Panc1 (cell line): ENCODE measurements at places on chromosomes 3 and 15.

- no peak for DNase-seq
Measured at GRCh38 chr3:118987477-118987876, 47.2 kb downstream of the IGSF11 start.

GRCh38 chr3:62876064-62876463 is 848 bp upstream of the CADPS start:
- DNase-seq = no peak

GRCh38 chr3:126996905-126997304 is 14.0 kb downstream of the PLXNA1 start:
- no peak for DNase-seq

- DNase-seq = no peak
Measured at GRCh38 chr15:49637857-49638256, 17.0 kb downstream of the DTWD1 start.

- DNase-seq = no peak
Measured at GRCh38 chr3:27010834-27011233, 358.3 kb downstream of the NEK10 start.

GRCh38 chr15:67897646-67898339 is 57.9 kb upstream of the RNU6-1 start:
- no peak for DNase-seq

DNA sequence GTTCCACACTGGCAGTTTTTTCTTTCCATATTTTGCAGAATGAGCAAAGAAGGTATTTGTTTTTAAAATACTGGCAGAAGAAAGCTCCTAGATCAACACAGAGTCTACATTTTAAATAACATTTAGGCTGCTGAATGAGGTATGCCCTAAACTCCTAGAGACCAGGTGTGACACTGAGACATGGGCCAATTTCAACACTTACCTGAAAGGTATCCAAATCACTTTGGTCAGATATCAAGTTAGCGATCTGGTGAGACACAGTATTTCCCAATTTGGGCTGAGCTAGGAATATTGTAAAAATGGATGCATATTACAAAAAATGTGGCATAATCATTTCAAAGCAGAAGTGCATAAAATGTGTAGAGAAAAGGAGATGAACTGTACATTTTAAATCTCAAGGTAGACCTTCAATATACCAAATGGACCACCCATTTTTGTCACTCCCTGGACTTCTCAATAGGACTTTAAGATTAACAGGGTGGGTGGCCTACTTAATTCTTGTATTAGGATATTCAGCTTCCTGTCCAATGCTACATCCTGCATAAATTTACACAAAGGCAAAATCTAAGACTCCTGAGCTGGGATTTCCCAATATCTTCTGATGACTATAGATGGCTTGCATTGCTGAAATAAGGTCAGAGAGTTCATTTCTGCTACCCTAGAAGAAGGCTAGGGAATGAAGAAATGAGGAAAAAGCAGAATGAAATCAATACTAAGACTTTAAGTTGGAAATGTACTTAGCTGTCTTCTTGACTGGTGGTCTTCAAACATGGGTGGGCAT is 487.8 kb downstream of the FOXP1 start:
- DNase-seq = no peak

DNA sequence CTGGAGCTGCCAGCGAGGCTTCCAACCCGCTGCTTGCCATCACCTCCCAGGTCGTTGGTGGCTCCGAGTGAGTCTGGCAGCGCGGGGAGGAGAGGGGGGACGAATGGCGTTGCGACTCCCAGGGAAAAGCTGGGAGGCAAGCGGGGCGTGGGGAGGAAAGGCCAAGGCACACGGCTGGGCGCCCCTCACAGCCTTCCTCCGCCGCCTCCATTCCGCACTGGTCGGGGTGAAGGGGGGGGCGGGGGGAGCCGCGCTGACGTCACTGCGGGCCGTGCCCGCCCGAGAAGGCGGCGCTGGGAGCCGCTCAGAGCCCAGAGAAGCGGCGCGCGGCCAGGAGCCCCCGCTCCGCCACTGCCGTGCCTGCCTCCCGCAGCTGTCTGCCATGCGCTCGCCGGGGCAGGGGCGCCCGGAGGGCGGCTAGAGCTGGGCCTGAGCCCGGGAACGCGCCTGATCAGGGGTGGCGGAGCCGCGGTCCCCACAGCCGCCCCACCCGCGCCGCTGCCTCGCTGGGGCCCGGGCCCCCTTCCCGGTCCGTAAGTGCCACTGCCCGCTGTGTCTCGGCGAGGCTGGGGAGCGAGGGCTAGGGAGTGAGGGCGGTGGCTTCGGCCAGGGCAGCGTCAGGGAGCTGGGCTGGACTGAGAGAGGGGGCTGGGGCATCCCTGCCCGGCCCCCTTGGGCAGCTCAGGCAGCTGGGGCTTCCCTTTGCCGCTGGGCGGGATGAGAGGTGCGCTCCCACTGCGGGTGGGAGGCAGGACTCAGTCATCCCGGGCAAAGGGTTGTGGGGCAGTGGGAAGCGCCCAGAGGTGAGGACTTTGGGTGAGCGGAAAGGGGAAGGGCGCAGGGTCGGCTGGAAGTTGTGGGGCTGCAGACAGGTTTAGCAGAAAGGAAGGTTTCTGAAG is 27.8 kb upstream of the POLG start:
- no peak for DNase-seq

DNA sequence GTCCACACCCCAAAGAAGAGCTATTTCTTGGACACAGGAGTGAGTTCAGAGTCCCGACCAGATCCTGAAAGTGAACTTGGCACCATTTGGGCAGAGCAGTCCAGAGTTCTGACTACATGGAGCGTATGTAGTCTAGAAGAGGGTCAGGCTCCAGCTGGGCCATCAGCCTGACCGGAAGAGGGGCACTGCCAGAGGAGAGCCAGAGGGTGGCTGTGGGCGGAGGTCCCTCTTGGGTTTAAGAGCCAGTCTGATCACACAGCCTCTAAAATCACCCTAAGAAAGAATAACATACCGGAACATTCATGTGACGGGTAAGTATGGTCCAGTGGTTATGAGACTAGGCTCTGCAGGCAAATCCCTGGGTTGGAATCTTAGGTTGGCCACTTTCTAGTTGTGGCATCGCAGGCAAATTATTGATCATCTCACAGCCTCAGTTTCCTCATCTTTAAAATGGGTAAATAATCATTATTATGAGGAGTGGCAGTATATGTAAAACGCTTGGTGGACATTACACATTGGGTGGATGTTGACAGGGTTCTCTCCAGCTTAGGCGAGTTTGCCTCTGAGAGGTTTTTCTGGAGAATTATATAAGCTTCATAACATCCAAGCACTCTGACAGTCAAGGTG is 2.1 kb upstream of the RAP2B start:
- DNase-seq = no peak

GRCh38 chr3:65391068-65391467 is 647.6 kb downstream of the MAGI1 start:
- no peak for DNase-seq

DNA sequence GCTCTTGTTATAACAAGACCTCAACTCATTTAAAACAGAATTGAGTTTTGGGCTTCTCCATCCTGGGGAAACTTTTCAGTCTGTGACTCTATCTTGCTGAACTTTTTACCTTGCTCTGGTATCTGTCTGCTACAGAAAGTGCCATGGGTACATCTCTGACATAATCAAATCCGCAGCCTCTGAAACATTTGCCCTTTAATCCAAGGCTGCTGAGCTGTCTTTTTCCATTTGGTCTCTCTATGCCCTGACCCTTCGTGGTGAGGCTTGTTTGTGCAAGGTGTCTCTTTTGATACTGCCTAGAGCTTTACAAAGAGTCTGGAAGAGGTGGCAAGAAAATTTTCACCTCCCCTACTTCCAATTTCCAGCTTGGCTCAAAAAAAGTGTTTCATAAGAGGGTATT is 11.3 kb downstream of the TMEM108 start:
- no peak for DNase-seq

- no peak for DNase-seq
Measured at GRCh38 chr3:53081318-53081717, 35.4 kb upstream of the SFMBT1 start.

DNA sequence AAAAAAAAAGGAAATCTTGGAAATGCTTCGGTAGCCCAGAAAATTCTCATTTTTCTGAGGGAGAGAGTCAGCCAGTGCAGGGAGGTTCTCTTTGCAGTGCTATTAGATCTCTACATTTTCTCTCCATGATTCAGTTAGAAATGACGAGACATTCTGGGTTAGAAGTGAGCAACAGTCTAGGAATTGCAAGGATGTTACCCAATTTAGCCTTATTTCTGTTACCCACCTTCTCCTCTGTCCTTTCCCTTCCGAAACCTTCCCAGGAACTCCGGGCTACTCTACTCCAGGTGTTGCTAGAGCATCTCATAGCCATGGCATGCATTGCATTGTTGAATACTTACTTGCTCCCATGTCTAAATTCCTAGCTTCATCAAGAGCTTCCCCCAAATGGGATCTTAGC is 106.8 kb downstream of the EDEM1 start:
- DNase-seq = no peak

DNA sequence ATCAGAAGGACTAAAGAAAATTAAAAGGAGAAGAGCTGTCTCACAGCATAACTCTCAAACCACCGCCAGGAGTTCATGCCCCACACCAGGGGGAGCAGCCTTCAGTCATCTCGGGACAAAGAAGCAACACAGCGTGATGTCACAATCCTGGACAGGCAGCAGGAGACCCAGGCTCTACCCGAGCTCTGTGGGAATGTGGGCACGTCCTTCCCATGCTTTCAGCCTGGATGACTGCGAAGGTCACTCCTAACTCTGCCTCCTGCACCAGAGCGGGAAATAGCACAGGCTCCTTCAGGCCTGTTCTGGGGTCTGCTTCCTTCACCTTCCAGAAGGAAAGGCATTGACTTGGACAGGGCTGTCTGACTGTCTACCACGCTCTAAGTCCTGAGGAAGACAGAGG is 31.3 kb downstream of the NOX5 start:
- no peak for DNase-seq

GRCh38 chr15:42367041-42367440 is 7.7 kb downstream of the CAPN3 start:
- no peak for DNase-seq

DNA sequence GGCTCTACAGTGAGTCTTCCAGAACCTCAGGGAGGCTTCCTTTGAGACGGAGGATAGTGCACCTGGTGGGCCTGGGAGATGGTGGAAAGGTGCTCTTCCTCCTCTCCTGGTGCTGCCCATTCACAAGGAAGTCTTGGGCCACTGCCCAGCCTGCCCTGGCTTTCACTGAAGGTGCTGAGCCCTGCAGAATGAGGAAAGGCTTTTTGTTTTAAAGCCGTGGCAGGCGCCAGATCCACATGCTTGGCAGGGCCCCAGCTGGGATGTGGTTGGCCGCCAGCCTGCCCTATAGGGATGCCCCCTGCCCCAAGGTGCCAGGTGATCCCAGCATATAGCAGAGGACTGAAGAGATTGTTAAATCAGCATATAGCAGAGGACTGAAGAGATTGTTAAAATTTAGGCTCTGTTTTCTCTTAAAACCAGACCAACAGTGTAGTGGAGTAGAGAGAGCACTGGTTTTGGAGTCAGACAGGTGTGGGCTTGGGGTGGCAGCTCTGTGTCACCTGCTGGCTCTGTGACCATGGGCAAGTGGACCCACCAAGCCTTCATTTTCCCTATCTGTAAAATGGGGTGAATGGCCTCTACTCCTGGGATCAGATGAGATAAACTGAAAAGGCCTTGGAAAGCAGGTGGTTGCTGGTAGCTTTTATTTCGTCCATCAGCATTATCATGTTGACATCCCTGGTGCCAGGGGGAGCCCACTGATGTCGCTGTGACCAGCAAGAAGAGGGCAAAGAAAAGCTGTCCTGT is 53.3 kb downstream of the SLC6A6 start:
- no peak for DNase-seq

- no peak for DNase-seq
Measured at GRCh38 chr3:10025205-10026083, 793 bp upstream of the FANCD2 start.

- no peak for DNase-seq
Measured at GRCh38 chr3:125076464-125076863, 20.7 kb upstream of the HEG1 start.

- DNase-seq = no peak
Measured at GRCh38 chr3:151971814-151972579, 98.6 kb downstream of the SUCNR1 start.

DNA sequence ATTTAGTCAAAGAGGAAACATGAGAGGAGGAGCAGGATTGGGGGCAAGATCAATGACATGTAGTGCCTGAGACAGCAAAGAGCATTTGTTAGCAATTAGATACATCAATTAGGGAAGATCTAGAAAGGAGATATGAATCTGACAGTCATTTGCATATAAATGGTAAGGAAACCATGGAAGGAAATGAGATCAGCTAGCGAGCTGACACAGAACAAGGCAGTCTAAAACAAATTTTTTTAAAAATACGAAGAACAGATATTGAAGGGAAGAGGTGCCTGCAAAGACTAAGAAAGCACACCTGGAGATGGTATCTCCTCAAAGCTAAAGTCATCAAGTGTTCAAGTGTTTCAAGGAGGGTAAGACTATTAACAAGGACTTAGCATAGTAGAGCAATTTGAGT is 4.6 kb downstream of the EPM2AIP1 start:
- no peak for DNase-seq

DNA sequence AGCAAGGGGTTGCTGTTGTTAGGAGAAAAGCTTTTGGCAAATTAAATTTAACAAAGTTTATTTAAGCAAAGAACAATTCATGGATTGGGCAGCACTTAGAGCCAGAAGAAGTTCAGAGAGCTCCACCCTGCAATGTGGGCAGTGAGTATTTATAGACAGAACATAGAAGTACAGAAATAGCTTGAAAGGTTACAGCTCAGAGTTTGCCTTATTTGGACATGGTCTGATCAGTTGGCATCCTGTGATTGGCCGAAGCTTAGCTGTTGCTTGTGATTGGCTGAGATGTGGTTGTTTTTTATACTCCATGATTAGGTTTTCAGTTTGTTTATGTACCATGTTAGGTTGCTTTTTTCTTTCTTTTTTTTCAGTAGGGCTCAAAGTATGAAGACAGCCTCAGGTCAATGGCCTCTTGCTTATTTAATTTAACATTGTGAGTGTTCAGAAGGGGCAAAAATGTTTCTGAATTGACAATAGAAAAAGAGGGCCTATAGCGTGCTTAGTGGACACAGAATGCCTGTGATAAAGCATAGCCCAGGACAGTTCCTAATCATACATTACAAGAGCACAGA is 293.8 kb downstream of the IGSF11 start:
- no peak for DNase-seq

DNA sequence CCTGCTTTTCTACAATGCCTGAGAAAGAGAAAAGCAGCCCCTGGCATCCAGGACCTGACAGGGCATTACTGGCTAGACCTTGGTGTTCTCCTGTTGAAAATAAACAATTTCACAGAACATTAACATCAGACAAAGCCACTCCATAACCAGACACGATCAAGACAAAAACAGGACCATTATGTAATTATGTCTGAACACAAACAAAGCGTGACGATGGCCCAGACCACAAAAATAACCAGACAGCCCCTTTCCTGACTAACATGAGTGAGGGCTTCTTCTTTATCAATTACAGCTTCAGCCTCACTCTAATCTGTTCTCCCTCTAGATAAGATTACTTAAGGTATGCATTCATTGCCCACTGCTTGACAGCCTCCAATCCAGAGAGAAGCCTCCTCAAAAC is 172.7 kb upstream of the LMCD1 start:
- DNase-seq = no peak

GRCh38 chr3:172622156-172622555 is 88.7 kb downstream of the NCEH1 start:
- DNase-seq = no peak

DNA sequence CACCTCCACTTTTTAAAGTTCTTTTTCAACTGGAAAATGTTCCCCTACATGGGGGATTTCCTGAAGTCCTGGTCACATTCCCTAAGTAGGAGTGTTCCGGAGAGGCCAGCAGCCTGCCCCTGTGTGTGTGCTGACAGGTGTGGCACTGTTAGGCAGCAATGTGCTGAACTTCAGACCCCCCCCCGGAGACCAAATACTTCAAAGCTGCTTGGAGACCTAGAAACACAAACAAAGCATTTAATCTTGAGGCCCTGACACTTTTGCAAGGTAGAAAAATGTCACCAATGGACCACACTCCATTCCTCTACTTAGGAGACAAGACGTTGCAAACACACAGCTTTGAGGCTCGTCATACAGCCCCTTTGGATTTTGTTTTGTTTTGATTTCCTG is 259.6 kb upstream of the CTNNB1 start:
- no peak for DNase-seq
